ENCODE measurements at places on chromosomes 11 and 22.

GRCh38 chr11:91078221-91078620 lies 855.4 kb upstream of the CHORDC1 start:
- no peak for DNase-seq

DNA sequence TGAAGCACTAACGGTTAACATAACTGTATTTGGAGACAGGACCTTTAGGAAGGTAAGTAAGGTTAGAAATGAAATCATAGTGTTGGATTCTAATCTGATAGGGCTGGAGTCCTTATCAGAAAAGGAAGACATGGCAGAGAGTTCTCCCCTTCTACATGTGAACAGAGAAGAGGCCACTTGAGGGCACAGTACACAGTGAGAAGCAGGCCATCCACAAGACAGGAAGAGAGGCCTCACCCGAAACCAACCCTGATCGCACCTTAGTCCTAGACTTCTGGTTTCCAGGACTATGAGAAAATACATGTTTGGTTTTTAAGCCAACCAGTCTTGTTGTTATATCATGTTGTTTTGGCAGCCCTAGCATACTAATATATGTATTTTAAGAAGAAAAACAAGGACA lies 170.0 kb downstream of the LRRC4C start:
- no peak for DNase-seq

DNA sequence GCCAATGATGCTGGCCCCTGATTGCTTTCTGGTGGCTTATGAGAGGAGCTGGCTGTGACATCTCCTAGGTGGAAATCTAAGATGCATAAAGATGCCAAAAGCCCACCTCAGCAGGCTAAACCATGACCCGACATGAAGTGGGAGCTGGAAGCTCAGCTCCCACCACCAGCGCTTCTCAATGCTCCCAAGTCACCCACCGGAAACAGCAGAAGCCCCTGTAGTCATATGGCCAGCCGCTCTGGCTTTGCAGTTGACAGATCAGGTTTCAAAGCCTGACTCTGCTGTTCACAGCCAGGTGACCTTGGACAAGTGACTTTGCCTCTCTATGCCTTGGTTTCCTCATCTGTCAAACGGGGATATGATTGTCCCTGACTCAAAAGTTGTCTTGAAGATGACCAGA lies 29.1 kb upstream of the ANO1 start:
- no peak for DNase-seq

GRCh38 chr11:118635642-118636041 lies 28.2 kb downstream of the PHLDB1 start:
- no peak for DNase-seq

DNA sequence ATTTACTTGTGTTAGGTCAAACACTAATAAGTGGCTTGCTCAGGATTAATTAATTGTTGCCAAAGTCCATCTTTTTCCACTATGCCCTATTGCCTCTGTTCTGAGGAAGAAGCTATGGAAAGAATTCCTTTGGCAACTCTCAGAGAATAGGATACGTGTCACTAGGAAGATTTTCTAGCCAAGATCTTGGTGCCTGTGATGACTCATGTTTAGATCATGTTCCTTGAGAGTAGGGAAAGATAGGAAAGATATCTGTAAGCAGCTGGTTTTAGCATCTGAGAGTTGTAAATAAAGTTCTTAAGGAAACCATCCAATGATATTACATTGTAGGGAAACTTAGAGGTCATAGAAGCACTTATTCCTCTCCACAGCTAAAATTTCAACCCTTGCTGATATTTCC lies 15.7 kb downstream of the SLN start:
- DNase-seq = no peak

- DNase-seq = no peak
These were observed 21.0 kb upstream of the FNBP4 start for GRCh38 chr11:47788181-47788580.

DNA sequence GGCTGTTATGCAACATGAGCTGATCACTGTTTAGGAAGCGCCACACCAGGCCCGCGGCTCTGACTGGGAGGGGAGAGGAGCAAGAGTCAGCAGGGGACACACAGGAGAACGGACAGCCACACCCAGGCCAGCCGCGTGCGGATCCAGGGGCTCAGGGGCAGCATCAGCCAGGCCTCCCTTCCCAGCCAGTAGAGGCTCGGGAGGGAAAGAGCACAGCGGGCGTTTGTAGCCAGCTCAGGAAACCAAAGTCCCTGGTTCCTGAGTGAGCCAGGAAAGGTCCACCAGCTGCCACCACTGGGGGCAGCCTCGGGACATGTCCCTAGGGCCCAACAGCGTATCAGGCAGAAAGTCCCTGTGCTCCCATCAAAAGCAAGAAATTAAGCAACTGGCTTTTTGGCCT lies 71.8 kb upstream of the PITPNB start:
- DNase-seq = no peak

DNA sequence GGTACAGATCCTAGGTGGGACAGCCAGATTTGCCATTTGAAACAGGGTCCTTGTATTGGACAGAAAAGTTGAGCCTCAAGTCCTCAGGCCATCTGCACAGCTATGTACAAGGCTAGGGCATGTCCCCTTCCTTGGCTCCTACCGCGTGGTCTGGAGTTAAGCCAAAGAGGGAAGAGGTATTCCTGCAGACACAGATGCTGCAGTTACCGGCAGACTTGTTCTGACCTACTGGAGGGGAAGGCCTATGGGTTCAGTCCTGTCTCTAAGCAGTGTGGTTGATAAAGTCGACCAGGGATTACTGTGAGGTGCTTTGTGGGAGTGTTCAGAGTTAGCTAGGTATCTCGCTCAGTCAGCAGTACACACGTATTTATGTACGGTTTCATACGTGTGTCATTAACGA lies 180.6 kb downstream of the ADAMTS15 start:
- DNase-seq = no peak

- no peak for DNase-seq
These were observed 434.1 kb upstream of the FAT3 start for GRCh38 chr11:91790346-91791170.

- DNase-seq = no peak
These were observed 293.3 kb downstream of the METTL15 start for GRCh38 chr11:28401446-28401845.

DNA sequence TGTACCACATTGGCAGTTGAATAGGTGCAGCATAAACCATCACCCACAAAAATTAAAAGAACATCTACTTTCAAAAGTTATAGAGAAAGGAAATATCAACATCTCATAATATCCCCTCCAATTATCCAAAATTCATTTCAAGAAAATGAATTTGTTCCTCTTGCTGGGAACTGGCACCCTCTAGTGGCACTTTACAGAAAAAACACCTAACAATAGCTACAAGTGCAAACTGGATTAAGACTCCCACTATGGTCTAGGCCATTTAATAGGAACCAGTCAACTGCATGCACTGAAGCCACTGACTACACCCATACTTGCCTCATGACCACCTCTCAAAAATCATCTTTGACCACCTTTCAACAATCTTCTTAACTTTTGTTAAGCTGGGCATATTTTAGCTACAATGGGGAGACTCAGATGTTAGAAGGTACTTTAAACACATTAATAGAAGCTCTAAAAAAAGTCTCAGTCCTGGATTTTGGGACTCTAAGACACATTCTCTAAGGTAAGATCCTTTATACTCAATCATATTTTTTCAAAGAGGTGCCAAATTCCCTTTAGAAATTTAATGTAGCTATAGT lies 17.3 kb downstream of the TRAF6 start:
- DNase-seq = no peak

DNA sequence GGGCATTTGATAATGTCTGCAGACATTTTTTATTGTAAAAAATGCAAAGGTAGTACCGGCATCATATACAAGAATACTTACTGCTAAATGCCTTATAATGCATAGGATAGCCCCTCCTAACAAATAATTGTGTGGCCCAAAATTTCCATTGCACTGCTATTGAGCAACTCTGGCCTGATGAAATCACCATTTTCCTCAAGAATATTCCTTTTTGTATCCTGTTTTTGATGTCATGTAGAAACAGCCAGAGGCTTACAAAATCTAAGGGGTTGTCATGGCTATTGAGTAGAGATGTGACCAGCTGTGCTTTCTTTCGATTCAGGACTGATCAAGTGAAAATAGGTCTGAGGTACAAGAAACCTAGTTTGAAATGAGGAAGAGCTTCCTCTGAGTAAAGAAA lies 854.3 kb downstream of the KCNA4 start:
- DNase-seq = no peak

DNA sequence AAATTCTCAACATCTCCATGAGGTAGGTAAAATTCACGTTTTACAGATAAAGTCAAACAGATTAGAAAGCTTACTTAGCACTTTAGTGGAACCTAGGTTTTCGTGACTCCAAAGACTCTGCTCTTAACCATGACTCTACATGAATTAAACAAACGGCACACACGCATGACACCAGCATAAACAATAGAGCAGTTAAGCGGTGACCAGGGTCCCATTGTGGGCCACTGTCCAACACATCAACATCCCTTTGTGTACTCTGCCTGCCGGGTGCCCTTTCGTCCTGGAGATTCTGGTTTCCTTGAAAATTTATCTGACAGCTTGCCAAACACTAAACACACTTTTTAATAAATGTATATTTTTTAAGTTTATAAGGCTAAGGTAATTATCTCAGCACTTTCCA lies 941.7 kb downstream of the OPCML start:
- DNase-seq = no peak

DNA sequence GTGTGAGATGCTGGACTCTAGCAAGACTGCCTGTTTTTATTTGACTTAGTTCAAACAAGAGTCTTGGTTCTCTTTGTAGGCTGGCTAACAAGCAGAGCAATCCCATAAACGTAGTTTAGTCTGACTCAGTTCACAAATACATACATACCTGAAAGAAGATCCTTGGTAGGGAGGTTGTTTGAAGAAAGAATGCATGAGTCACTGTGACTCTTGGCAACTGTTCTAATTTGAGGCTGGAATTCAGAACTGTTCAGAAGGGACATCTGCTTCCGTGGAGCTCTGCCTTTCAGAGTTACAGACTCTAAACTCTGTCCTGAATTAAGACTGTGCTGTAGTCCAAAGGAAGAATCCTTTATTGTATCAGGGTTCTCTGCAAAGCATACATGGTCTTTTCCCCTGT lies 32.2 kb downstream of the C2CD3 start:
- no peak for DNase-seq

GRCh38 chr11:36450110-36450572 lies 59.9 kb downstream of the TRAF6 start:
- DNase-seq = no peak

DNA sequence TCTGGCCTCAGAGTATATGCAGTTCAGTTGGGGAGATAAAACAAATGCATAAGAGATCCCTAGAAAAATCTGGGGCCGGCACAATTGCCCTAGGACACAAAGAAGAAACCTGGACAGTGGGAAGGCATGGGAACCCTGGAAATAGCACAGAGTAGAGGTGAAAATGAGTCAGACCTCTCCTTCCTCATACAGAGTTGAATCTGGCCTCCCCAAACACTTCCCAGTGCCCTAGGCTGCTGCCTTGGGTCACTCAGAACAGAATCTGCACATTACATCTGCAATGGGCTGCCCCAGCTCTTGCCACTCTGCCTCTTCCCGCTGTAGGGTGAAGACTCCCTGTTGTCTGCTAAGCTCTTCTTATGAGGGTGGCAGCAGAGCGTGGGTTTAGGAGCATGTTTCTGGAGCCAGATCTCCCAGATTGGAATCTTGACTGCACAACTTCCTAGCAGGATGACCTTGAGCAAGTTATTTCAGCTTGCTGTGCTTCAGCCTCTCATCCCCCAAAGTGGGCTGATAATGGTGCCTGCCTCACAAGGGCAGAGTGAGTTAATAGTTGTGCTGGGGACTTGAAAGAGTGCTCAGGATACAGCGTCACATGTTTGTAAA lies 47.1 kb upstream of the NECTIN1 start:
- DNase-seq = no peak

DNA sequence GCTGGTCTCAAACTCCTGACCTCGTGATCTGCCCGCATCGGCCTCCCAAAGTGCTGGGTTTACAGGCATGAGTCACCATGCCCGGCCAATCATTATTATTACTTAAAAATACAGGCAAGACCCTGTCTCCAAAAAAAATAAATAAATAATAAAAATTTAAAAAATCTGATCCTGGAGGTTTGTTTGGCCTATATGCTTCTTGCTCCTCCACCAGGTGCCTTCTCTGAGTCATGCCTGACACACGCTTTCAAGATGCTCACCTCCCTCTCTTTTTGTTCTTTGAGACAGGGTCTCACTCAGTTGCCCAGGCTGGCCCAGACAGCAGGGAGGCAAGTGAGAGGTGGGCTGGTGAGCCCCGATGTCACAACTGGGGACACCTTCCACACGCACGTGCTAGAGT lies 13.5 kb downstream of the ZC3H7B start:
- DNase-seq = no peak

- no peak for DNase-seq
These were observed 70.4 kb downstream of the GGTLC2 start for GRCh38 chr22:22714600-22715335.

GRCh38 chr11:68690671-68691401 lies 6.5 kb downstream of the GAL start:
- DNase-seq = no peak

- DNase-seq = no peak
These were observed 51.8 kb downstream of the CD6 start for GRCh38 chr11:61023086-61023965.

DNA sequence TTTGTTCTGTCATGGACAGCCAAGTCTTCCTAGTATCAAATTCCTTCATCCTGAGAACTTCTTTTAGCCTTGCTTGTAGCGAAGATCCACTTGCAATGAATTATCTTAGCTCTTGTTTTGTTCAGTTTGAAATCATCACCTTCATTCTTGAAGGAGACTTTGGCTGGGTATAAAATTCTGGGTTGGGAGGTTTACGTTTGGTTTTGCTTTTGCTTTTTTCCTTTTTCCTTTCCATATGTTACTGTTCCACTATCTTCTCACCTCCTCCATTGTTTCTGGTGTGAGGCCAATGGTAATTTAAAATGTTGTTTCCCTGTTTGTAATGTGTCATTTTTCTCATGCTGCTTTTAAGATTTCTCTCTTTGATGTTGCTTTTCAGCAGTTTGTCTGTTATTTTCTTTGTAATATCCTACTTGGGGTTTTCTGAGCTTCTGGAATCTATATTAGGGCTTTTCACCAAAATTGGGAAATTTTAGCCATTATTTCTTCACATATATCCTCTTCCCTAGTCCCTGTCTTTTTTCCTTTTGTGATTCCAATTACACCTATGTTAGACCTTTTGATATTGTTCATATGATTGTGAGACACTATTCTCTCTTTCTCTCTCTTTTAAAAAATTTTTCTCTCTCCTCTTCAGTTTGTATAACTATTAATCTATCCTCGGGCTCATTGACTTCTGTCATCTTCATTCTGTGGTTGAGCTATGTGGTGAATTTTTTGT lies 172.7 kb downstream of the EFCAB6 start:
- no peak for DNase-seq

GRCh38 chr22:25176175-25176574 lies 23.5 kb upstream of the CRYBB3 start:
- no peak for DNase-seq

DNA sequence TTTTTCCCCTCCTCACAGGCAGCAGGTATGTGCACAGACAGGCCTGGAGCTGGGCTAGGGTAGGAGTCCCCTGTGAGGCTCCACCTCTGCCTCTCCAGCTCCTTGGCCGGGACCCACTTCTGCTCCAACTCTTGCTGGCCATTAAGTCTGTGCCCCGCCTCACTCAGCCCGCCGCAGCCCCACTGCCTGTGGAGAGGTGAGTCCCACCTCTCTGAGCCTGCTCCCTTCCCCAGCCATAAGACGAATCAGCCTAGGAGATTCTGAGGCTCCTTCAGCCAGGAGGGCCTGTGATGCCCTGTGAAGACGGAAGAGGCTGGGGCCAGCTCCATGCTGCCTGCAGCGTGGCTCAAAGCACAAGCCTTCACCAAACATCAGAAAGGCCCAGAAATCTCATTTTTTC lies 23.0 kb downstream of the TSKU start:
- no peak for DNase-seq

Measured in NCI-H2081 treated with DMSO at 0.1 percent for 48 hours (cell line).